ENCODE measurements at places on chromosomes 4 and X.

DNA sequence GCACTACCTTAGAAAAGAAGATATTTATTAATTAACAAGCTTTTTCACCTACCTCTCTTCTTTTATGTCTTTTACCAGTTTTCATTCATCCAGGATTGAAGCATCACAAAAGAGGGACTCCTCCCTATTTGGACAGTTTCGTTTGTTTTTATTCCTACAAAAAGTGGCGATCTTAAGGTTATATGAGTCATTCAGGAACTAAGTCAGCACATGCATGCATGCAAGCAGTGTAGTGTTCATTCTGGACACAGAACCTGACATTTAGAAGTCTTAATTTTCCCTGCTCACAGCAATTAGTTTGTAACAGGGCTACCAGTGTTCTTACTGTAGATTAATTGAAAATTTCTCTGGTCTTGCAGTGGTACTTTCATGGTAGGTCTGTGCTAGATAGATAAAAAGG is 47.9 kb upstream of the QRFPR start:
- DNase-seq: no peak

GRCh38 chrX:105313596-105313995 is 93.1 kb upstream of the TEX13A start:
- DNase-seq: no peak

DNA sequence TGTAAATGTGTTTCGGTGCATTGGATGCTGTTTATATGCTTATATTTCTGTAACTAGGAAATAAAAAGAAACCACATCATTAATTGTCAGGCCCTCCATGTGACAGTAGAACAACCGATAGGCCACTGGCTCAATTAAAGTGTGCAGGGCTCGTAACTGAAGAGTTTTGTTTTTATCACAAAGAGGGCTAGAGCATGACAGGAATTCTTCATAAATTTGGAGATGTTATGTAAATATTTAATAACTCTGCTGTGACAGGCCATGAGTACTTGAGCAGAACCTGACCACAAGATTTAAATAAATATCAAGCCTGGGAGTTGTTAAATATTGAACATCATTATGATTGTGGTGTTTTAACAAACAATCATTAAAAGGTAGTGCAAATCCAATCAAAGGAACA is 55.9 kb downstream of the MID1 start:
- DNase-seq: no peak

GRCh38 chrX:130120746-130121504 is 10.6 kb upstream of the ELF4 start:
- peak; percentile 47 for DNase-seq

- no peak for DNase-seq
These were observed 111.3 kb downstream of the SHROOM3 start for GRCh38 chr4:76546327-76546726.

DNA sequence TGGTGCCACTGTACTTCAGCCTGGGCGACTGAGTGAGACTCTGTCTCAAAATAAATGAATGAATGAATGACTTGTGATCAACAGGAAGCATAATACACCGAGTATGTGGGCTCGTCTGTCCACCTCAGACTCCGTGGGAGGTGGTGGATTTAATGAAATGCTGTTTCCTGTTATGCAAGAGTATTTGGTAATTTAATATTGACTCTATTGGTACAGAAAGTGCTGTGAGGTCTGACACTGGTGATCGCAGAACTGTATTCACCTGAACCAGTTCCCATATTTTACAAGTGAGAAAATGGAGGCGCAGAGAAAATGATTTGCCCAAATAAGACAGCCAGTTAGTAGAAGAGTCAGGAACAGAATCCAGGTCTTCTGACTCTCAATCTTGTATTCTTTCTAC is 423.3 kb downstream of the RAPGEF2 start:
- DNase-seq: no peak

DNA sequence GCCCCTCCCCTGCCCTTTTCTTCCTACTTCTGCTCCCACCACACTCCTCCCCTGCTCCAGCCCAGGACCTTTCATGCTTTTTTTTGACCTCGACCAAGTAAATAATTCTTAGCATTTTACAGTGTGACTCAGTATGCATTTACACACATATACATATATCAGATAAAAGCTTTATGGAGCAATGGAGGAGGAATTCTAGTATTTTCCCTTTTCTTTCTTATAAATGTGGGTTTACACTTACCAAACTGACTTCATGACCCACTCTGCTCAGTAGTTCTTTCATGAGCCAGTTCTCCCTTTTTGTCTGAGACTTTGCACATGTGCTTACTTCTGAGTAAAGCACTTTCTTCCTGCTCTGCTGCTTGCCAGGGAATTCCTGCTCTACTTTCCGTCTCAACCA is 111.8 kb upstream of the H2AZ1 start:
- DNase-seq: no peak

- DNase-seq: no peak
These were observed 371.6 kb downstream of the INPP4B start for GRCh38 chr4:142474398-142475087.

Data from stimulated activated CD8-positive, alpha-beta memory T cell treated with anti-CD3 and anti-CD28 coated beads, Interleukin-7, amount 100 ng/mL, for 4 hours (primary cell).